CD4-positive, alpha-beta T cell treated with Interleukin-21 for 1 hour (primary cell): ENCODE measurements at places on chromosomes 11 and 22.

- DNase-seq, result no peak
Observed at GRCh38 chr11:35554491-35555437, 29.3 kb upstream of the PAMR1 start.

- DNase-seq, result no peak
Observed at GRCh38 chr11:108048269-108048668, 39.6 kb downstream of the CUL5 start.

DNA sequence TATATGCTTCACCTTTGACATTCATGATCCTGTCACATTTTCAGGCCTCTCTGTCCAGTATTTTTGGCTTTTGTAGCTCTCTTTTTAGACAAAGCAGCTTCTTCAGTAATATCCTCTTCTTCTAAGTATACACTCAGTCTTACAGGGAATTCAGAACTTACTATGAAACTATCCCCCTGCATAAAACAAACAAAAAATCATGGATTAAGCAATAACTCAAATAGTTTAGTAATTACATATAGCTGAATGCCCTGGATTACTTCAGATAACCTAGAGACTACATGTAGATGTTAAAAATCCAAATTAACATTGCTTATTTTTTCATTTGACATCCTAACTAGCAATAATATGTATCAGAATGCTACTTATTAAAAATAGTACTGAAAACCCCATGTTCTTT is 5.2 kb downstream of the TAF1D start:
- no peak for DNase-seq

DNA sequence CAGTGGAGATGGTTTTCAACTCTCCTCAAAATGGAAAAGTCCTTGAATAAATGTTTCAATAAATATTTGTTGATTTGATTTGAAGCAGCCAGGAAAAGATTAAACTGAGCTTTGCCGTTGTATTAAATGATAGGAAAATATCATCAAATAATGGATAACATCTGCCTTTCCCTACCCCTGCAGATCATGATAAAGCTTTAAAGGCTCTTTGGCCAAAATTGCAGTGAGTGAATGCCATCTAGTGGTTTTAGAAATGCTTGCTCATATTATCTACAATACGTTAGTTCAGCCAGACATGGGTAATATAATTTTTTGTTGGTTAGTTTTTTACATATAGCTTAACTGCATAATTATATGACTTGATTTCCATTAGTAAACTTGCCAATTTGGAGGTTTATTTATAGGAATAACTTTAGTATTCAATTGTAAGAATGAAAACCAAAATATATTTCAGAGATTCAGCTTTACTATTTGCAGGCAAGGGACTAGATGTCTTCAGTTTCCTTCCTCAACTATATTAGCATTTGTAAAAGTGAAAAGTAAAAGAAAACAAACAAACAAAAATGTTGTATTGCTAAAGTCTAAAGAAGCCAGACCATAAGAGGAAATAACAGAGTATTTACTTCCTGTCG is 159.2 kb downstream of the MSANTD4 start:
- peak; percentile 38 for DNase-seq

GRCh38 chr11:105732611-105733010 is 122.7 kb downstream of the GRIA4 start:
- no peak for DNase-seq

DNA sequence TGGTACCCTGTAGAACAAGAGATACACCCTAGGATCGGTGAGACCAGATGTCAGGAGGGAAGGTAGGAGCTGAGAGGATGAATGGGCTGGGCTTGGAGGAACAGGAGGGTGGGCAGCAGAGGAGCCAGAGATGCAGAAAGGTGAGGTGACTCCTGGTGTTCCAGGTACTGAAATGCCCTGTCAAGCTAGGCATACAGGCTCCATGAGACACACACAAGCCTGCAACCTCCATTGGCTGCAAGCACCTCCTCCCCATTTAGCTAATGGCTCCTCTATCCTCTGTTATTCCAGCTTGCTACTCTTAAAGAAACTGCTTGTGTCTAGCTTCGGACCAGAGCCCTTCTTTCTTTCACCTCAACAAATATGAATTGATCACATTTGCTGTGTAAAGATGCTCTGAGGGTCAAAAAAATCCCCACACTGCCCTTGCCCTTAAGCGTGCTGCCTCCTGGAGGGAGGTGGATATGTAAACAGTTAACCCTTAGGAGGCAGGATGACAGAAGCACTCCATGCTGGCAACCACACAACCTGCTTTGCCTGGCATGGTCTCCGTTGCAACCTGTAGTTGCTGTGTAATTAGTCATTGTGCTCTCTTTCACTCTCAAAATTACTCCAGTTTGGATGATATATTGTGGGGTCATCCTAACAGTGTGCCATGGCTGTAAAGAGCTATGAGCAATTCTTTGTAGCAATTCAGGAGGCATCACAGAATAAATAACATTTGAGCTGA is 156.0 kb downstream of the PKNOX2 start:
- DNase-seq, result no peak

- no peak for DNase-seq
Observed at GRCh38 chr22:46878191-46878948, 115.9 kb downstream of the TBC1D22A start.

GRCh38 chr22:37103656-37104452 is 5.7 kb downstream of the TMPRSS6 start:
- DNase-seq, result no peak
